ENCODE measurements at places on chromosomes 2 and 18. TPM values are rescaled to one million over a fixed set of nuclear protein-coding genes. Genes with fewer than 3 reads are reported as not detected.

DNA sequence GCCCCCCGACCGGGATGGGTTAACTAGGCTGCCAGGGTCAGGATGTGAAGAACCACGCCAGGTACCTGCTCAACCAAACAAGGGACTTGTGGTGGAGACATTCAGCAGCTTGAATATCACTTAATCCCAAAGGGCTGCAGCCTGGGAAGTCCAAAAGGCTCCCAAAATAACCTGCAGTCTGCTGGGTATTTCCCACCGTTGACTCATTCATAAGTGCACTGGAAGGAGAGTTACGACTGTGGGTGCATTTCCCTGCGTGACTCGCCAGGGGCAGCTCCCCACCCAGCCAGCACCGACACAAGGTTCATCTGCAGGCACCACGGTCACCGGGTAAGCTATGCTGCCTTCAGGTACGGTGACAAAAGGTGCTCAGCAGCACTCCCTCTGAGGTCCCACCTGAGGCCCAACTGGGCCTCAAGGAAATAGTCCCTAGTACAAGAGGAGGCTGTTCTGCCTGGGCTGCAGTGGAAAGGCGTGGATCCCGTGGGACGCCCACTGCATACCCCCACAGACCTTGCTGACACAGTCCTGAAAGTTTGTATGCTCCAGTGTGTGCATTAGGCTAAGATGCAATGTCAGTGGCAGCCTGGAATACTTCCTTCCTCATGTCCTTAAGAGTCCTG lies 86.5 kb downstream of the UXS1 start:
- no peak for DNase-seq
- H3K27ac ChIP-seq = no peak overlapping the region
- H3K27me3 ChIP-seq = no peaks in the 10 kb centered on the region
- H3K4me1 ChIP-seq = no peaks in the 10 kb centered on the region

- H3K4me3 ChIP-seq = no peak overlapping the region
- no peaks in the 10 kb centered on the region for H3K4me1 ChIP-seq
- no peak for DNase-seq
- H3K27me3 ChIP-seq = no peaks in the 10 kb centered on the region
- H3K27ac ChIP-seq = no peak overlapping the region
These were observed 235.2 kb upstream of the PIK3C3 start for GRCh38 chr18:41719808-41720207.

DNA sequence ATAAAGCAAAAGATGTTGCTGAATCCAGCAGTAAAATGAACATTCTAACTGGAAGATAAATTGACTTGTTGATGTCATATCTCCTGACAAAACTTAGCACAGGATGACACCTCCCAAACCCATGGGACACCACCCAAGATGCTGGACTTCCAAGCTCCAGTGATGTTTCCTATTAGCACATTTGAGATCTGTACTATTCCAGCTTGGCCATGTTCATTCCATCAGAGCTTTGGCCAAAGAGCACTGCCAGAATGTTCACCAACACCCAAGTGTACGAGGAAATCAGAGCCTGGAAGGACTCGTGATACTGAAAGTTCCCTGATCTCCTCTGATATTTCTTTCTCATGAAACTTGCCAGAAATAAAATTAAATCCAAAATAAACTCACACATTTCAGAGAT lies 44.7 kb downstream of the PID1 start:
- no peak for DNase-seq
- H3K27me3 ChIP-seq = no peaks in the 10 kb centered on the region
- no peaks in the 10 kb centered on the region for H3K36me3 ChIP-seq
- H3K27ac ChIP-seq = peak overlapping the region; percentile 27
- H3K4me1 ChIP-seq = no peaks in the 10 kb centered on the region

DNA sequence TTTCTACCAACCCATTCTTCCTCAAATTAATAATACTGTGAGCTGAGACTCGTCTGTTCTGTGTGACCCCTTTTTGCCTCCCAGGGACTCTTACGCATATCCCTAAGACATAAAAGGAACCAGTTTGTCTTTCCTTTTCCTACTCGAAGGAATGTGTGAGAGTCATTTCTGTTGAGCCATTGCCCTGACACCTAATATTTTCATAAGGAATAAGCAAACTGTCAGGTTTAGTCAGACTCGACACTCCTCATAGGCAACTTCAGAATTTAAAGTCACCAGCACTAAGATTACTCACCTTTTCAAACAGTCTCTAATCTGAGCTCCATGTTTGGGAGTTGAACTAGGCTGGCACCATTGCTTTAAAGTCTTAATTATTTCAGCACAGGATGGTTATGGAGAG lies 305.5 kb downstream of the IKZF2 start:
- H3K27ac ChIP-seq = no peak overlapping the region
- H3K4me3 ChIP-seq = no peak overlapping the region
- no peaks in the 10 kb centered on the region for H3K36me3 ChIP-seq
- no peaks in the 10 kb centered on the region for H3K27me3 ChIP-seq
- DNase-seq = no peak

DNA sequence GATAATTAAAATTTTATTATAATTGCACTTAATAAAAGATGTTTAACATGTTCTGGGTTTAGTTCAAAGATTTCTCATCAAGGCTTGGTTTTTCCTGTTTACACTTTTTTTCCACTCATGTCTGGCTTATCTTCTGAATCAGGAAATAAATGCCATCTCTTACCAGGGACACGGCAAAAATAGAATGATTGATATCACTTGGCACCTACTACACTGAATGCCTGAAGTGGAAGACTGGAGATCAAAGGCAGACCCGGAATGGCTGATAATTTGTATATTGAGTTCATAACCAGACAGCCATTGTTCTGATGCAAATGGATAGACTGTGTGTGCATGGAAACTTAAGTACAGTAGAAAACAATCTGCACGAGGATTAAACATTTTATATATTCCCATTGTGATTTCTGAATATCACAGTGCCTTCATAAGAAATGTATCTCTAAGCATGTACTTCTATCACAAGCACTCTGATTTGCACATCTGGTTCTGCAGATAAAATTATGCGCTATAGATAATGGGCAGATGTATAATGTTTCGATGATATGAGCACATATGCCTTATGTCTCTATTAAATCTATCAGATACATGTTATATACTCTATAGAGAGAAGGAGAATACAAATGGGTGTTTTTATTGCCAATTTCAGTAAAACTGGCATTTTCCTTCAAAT lies 304.8 kb downstream of the RND3 start:
- H3K4me1 ChIP-seq = no peaks in the 10 kb centered on the region
- H3K27ac ChIP-seq = no peak overlapping the region
- H3K4me3 ChIP-seq = no peak overlapping the region
- no peak for DNase-seq
- H3K36me3 ChIP-seq = no peaks in the 10 kb centered on the region

Gene TBC1D8
- total RNA-seq = 89.7 TPM

DNA sequence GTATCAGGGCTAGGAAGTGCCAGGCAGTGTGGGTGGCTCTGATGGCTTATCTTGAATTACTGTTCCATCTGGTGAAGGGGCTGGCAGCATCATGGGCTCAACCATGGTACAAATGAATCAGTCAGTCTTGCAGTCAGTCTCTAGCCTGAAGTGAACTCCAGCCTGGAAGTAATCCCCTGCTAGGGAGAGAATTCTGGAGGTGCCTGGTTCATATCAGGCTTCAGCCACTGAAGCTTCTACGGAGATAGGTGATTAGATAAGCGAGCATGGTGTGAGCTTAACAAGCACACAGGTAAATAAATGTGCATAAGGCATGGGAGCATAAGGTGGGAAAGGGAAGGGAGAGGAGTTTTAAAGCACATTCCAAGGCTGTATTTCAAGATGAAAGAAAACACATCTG lies 541.7 kb downstream of the MBD2 start:
- no peak overlapping the region for H3K27ac ChIP-seq
- H3K36me3 ChIP-seq = no peaks in the 10 kb centered on the region
- no peak overlapping the region for H3K4me3 ChIP-seq
- H3K27me3 ChIP-seq = no peaks in the 10 kb centered on the region
- H3K4me1 ChIP-seq = no peaks in the 10 kb centered on the region
- DNase-seq = no peak

DNA sequence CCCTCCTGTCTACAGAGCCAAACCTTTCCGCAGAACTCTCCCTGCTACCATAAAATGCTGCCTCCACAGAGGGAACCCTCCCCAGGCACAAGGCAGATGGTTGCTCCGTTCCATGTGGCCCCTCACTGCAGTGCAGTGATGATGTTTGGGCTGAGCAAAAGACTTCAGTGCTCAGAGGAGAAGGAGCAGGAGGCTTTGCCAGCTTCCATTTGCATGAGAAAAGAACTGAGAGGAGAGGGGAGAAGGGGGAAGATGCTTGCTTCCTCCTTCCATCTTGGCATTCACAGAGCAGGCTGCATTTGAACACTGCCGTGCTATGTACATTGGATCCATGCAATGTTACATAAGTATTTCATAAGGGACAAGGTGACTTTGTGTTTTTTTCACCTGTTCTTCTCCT lies 46.6 kb upstream of the TMEM200C start:
- no peak for DNase-seq
- H3K27me3 ChIP-seq = no peaks in the 10 kb centered on the region
- H3K4me1 ChIP-seq = no peaks in the 10 kb centered on the region
- H3K36me3 ChIP-seq = no peaks in the 10 kb centered on the region
- no peak overlapping the region for H3K4me3 ChIP-seq

Gene SPATA3
- total RNA-seq = not detected

Gene SAG
- total RNA-seq = not detected

DNA sequence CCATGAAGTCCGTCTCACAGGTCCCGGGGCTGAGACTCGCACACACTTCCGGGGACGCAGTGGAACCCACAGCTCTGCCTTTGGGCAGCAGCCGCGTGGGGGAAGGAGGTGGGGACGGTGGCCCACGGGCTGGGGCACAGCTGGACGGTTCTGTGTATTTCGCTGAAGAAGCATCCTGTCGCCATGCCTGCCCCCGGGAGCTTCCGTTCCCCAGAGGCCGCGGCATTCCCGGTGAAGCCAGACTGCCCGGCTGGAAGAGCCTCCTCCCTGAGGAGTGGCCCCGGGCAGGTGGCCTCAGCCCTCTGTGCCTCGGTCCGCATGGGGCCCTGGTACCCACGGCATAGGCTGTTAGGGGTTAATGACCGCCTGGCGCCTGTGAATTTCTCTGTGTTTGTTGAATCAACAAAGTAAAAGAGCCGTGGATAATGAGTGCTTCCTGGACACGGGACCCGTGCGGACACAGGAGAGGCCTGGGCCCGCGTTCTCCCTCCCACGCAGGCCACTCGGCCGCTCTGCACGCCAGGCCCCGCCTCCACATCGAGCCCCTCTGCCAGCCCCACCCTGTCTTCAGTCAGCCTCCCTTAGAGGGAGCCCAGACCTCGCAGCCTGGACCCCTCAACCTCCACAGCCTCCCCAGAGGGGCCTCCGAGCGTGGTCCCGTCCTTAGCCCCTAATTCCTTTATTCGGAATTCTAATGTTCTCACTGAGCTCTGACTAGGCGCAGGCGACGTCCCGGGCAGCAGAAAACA lies 51.0 kb downstream of the KCNG2 start:
- DNase-seq = peak; percentile 50
- no peaks in the 10 kb centered on the region for H3K36me3 ChIP-seq
- no peaks in the 10 kb centered on the region for H3K4me1 ChIP-seq
- H3K4me3 ChIP-seq = no peak overlapping the region
- H3K27ac ChIP-seq = no peak overlapping the region
- H3K27me3 ChIP-seq = no peaks in the 10 kb centered on the region

- peak overlapping the region; percentile 29 for H3K27ac ChIP-seq
- no peak for DNase-seq
- H3K36me3 ChIP-seq = no peaks in the 10 kb centered on the region
- H3K4me3 ChIP-seq = no peak overlapping the region
- no peaks in the 10 kb centered on the region for H3K27me3 ChIP-seq
These were observed 119.2 kb upstream of the FHL2 start for GRCh38 chr2:105517814-105518705.

- H3K27ac ChIP-seq = peak overlapping the region; percentile 53
- no peaks in the 10 kb centered on the region for H3K27me3 ChIP-seq
- H3K4me1 ChIP-seq = no peaks in the 10 kb centered on the region
- H3K36me3 ChIP-seq = no peaks in the 10 kb centered on the region
- DNase-seq = no peak
These were observed 16.2 kb downstream of the ATG16L1 start for GRCh38 chr2:233267516-233268245.

Gene DSG3
- 21.0 TPM for total RNA-seq

- H3K36me3 ChIP-seq = no peaks in the 10 kb centered on the region
- DNase-seq = no peak
- H3K27me3 ChIP-seq = no peaks in the 10 kb centered on the region
These were observed 416.8 kb upstream of the HS6ST1 start for GRCh38 chr2:128735296-128735960.

Gene OR6B2
- not detected for total RNA-seq

Measured in breast epithelium (tissue), 4 donors.